ENCODE measurements at places on chromosomes 2 and 18.

GRCh38 chr18:64253222-64253621, 104.3 kb upstream of the LINC00305 start:
- no peak for DNase-seq

GRCh38 chr2:15941871-15942710, 1.7 kb downstream of the MYCN start:
- no peak for DNase-seq

DNA sequence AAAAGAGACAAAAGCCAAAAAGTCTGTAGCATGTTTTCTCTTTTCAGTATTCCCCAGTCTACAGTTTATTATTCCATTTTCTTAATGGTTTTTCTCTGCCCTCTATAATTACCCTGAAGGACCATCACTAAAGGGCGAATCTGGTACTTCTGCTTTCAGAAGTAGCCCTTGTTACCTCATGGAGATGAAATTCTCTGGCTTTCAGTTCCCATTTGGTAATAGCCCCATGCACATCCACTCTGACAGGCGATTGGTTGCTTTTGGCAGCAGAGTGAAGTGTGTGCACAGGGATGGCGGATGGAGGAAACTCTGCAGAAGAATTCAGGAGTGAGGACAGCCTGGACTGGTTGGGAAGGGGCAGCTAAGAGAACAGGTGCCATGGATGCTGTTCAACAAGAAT, 66.3 kb upstream of the NABP1 start:
- DNase-seq = no peak

GRCh38 chr2:158049129-158049855, 52.4 kb upstream of the UPP2 start:
- no peak for DNase-seq

- DNase-seq = peak; percentile 86
These were observed 32.0 kb downstream of the YPEL5 start for GRCh38 chr2:30178618-30179434.

All from fibroblast of gingiva (primary cell).